ENCODE measurements at places on chromosomes 1 and 21.

- DNase-seq, result no peak
Observed at GRCh38 chr1:229383188-229383587, 40.3 kb upstream of the CCSAP start.

DNA sequence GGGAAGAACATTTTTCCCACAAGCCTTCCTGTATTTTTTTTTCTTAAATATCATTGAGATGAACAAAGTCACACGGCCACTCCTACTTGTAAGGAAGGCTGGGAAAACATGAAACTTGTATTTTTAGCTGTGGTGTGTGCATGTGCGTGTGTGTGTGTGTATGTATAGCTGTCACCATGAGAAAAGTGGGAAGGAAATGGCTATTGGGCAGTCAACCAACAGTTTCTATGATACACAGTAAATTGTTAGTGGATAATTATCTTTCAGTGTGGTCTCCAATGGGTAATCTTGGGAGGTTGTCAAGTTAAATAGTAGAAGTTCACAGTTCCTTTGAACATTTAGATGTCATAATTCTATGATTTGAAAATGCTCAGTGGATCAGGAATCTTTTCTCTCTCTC, 132.7 kb upstream of the USP24 start:
- no peak for DNase-seq

DNA sequence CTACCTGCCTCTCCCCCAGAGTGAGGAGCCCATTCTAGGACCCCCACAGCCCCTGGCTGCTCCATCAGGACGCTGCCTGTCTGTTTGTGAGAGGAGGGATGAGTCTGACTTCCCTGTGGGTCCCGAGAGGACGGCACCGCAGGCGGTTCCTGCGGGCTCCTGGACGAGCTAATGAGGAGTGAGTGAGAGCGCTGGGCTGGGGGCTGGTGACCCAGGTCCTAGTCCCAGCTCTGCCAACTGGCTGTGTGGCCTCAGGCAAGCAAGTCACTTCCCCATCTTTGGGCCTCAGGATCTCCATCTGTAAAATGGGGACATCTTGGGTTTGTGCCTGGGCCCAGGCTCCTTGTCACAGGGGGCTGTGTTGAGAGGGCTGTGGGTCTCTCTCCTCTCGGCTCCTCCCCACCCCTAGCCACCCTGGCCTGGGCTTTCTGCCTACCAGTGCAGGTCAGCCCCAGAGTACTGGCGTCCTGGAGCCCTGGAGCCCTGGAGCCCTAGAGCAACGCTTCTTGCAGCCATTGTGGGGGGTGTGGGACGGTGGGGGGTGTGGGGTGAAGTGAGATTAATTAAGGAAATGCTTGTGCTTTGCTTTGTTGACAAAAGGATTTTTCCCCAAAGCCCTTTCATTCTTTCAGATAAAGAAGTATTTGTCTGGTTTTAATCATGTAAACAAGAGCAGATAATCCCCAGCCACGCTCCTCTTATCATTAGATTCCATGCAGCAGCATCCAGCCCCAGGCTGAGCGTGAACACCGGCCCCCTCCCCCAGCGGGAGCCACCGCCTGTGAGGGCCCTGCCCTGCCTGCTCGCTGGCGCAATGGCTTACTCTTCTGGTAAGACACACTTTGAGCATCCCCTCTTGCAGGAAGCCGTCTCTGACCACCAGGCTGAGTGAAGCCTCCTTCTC, 26.8 kb downstream of the SLC1A7 start:
- no peak for DNase-seq

DNA sequence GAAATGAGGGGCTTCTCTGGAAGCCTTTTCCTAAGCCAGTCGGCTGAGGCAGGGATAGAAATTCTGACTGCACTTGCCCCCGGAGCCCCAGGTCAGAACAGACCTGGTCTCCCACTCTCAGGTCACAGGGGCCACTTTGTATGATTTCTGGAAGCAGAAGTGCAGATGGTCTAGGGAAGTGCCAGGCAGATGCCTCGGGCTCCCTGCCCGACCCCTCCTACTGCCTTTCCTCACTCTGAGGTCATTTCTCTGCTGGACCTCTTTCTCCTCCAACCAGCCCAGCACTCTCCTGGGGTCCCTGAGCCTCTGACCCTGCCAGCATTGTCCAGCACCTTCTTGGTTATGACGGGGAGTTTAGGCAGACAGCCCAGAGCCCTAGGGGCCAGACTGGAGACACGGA, 8.7 kb downstream of the RUNX3 start:
- no peak for DNase-seq

GRCh38 chr1:208756339-208756981, 512.3 kb upstream of the PLXNA2 start:
- no peak for DNase-seq

Data from stimulated activated CD8-positive, alpha-beta memory T cell treated with anti-CD3 and anti-CD28 coated beads, Interleukin-7, amount 100 ng/mL, for 4 hours (primary cell).